ENCODE measurements at places on chromosomes 2 and 18.

DNA sequence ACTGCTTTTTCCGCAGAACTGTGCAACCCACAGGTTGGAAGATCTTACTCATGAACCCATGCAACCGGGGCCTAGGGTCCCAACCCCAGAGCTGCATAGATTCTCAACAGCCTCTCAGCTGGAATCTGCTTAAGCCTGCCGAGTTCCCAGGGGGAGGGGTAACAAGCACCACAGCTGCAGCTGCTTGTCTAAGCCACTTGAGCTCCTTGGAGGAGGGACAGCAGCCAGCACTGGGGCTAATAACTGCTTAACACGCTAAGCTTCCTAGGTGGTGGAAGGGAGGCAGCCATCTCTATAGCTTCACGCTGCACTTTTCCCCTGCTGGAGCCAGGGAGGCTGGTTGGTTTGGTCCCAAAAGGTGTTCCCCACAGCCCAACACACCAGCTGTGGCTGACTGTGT, 311.6 kb downstream of the DSC3 start:
- DNase-seq = no peak

DNA sequence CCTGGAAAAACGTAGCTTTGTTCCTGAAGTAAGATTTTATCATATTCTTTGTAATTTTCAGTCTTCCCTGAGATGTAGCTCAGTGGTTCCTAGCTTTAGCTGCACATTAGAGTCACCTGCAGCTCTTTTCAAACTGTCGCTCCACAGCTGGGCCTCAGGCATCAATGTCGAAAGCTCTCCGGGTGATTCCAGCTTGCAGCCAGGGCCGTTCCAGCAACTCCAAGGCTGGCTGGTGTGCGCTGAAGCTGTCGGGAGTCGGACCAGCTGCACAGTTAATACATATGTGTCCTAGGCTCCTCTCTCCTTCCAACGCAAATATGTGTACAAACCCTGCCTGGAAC, 609 bp upstream of the ZNF2 start:
- DNase-seq = no peak

GRCh38 chr2:119708241-119708640, 29.2 kb downstream of the TMEM177 start:
- no peak for DNase-seq

GRCh38 chr2:45736757-45737704, 85.6 kb downstream of the PRKCE start:
- no peak for DNase-seq

- DNase-seq = no peak
These were observed 34.3 kb downstream of the ZAP70 start for GRCh38 chr2:97747716-97748115.

DNA sequence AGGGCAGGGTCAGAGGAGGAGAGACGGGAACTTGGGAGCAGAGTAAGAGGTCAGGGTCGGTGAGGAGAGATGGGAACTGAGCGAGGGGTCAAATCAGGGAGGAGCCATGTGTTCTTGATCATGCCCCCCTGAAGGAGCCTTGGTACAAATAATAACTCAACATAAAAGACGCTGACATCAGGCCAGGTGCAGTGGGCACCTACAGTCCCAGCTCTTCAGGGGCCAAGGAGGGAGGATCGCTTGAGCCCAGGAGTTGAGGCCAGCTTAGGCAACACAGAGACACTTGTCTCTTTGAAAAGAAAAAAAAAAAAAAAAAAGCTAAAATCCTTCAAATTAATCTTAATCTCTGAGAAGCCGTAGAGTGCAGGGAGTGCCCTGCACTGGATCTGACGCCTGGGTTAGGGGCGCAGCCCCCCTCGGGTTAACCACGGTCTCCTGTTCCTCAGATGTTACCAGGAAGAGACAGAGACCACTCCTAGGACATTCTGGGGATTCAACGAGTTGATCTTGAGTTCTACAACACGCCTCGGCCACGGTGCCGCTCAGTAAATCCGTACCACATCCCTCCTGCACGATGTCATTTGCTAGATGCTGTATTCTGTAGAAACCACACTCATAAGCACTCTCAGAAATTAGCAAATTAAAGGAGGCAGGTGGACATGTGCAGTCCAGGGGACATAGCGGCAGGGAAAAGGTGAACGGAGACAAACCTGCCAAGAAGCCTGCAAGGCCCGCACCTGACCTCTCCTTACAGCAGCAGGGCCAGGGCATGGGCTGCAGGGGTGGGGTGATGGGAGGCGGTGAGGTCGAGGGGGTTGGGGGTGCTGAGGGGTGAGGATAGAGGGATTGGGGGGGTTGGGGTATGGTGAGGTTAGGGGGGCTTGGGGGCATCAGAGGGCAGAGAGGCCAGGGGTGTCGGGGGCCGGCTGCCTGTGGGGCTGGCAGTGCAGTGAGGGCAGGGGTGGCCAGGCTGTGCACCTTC, 29.2 kb downstream of the SLC66A2 start:
- no peak for DNase-seq

DNA sequence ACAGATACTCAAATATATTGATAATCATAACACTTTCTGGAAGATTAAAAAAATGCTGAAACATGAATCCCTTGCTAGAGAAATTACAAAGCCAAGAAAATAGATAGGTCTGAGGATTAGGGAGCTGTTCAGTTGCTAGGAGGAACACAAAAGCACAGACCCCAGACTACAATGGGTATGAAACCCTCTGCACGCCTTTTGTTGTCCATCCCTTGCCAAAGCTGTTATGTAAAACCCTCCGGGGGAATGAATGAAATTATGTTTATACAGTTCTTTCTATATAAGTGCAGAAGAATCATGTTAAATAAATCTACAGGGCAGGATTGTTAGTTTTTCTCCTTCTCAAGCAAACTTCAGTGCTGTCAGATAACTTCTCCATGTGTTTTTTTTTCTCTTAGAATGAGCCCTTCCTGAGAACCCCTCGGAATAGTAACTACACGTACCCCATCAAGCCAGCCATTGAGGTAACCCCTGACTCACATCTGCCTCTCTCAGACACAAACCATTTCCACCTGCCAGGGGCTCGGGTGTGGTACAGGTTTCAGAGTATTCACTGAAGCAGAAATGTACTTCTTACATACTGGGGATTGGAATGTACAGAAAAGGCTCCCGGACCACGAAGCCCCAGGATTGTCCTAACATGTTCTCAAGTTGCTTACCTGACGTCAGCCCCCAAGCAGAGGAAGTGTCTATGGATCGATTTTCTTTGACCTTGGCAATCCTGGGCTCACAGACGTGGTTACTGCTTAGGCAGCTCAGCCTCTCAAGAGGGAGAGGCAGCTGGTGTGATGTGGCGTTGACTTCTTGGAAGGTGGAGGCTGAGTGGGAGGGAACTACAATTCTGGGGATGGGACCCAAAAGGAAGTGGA, 118.0 kb downstream of the PLB1 start:
- no peak for DNase-seq

DNA sequence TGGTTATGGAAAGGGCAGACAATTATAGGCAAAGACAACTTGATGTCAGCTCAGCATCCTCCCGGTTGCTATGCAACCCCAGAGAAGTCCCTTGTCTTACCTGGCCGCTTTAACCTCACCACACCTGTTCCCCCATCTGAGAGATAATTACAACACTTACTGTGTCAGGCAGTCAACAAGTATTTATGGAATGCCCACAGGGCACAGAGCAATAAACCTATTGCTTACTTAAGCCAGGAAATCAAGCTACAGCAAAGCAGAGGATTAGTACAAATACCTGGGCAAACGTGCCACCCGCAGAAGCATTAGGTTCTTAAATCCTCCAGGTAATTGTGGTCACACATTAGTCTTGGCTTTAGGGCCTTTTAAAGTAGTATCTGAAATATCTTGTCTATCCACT, 320.4 kb upstream of the REV1 start:
- DNase-seq = no peak

GRCh38 chr18:75070235-75070624, 138.7 kb downstream of the PTGR3 start:
- DNase-seq = no peak

DNA sequence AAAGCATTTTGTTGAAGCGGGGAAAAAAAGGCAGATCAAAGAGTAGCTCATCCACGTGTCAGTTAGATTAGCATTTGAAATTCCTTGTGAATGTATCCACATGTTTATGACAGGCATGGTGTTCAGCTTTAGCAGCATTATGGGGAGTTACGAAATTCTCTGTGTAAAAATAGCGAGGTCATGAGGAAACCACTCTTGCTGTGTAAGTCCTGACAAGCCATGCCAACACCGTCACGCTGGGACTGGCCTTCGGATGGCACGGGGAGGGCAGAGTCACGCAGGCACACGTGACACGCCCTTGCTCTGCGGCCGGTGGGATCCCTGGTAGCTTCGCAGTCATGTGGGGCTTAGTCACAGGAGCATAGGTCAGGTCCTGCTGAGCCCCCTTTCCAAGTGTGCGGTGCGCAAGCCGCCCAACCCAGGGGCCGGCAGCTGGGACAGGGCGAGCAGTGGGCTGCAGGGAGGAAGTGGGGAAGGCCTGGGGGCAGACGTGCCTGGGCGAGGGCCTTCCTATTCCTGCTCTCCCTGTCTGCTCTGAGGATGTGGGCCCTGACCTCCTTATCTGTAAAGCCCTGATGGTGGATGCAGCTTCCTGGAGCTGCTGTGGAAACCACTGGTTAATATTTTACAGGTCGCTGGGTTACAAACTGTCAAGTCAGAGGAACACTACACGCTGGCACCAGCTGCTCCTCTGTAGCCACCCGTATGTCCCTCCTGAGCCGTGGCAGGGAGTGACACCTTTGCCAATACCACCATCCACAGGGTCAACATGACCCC, 18.0 kb downstream of the MBP start:
- no peak for DNase-seq

DNA sequence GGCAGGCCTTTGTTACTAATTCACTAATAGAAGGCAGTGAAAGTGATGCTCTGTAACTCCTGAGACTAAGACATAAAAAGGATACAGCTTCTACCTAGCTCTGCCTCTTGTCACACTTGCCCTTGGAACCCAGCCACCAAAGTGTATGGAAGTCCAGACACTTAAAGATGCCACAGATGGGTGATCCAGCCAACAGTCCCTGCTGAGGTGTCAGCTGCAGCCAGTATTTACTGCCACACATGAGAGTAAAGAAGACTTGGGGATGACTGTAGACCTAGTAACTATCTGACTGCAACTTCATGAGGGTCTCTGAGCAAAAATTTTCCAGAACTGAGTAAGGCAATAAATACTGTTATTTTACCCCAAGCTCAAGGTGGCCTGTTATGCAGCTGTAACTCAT, 8.8 kb downstream of the IMMT start:
- no peak for DNase-seq

GRCh38 chr2:25856377-25856776, 21.9 kb downstream of the ASXL2 start:
- DNase-seq = no peak

DNA sequence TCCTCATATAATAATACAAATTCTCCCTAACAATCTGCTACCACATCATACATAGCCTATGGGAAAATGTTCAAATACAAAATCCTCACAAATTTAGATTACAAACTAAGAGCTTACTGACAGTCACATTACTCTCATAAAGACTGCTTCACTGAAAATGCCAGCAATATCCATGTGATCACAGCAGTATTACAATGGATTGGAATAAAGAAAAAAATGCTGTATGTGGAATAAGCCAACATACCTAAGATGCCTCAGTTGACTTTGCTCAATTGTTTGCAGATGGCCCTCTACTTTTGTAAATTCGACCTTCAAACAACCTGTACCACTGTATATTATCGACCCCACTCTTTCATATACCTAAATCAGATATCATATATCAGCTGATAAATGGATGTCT, 88.7 kb downstream of the DYM start:
- DNase-seq = no peak

DNA sequence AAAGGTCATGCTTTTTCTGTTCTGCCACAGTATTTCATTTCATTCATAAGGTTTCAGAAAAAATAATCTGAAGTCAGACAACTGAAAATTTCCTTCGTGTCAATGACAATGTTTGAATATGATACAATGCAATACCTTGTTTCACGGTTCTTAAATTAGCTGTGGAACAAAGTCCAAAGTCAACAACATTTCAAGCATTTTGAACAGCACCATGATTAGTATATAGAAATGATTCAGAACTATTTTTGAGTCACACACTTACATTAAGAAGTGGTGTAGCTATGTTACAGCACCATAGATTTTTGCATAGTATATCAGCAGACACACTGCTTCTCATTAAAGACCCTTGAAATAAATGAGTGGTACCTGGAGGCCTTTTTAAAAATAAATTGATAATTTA, 178.3 kb upstream of the DSEL start:
- DNase-seq = no peak

- no peak for DNase-seq
These were observed 347.1 kb downstream of the CLIP4 start for GRCh38 chr2:29462293-29462692.

DNA sequence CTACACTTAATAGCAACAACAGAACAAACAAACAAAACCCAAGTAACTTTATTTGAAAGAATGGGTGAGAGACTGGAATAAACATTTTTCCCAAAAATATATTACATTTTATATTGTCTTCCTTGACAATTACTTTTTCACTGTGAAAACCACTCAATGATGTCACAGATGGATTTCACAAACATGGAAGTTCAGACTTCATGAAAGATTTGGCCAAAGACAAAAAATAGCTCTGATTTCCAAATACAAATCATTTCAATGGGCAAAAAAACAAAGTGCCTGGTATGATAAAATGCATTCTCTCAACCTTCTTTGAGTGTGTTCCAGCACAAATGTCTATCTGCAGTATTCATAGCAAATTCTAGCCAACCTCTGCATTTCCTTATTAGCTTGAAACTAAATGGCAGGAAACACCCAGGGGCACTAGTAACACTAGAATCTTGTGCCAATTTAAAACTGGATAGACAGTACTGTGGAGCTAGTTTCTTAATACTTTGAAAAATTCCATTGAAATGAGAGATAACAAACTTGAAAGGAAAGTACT, 28.5 kb upstream of the NAPG start:
- DNase-seq = no peak

DNA sequence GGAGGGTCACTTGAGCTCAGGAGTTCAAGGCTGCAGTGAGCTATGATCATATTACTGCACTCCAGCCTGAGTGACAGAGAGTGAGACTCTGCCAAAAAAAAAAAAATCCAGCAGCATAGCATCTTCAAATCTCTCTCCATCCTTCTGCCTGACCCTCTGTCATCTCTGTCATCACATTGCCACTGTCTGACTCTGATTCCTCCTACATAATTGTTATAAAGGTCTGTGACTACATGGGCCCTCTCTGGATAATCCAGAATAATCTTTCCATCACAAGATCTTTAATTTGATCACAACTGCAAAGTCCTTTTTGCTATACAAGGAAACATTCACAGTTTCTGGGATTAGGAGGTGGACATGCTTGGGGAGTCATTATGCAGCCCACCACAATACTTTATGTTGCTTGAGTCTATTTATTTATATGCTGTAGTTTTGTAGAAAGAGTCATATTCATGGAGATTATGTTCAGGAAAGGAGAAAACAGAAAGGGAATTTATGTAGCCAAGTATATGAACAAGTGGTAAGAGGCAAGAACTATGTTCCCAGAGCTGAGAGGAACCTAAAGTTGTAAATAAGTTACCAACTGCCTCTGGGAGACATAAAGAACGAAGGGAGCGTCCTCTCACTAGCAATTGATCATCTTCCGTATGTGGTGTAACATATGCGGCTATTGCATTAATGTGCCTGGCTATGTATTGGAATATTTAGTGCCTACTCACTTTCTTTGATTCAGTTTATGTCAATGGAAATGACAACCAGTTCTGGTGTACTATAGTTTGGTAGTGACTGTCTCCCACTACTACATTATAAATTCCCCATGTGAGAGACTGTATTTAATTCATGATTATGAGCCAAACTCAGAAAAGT, 21.5 kb downstream of the RND3 start:
- DNase-seq = no peak
